ENCODE measurements at places on chromosomes 7 and 10.

- DNase-seq = peak; percentile 82
These were observed 3.8 kb downstream of the RTKN2 start for GRCh38 chr10:62264702-62265436.

GRCh38 chr10:61634746-61635145 lies 28.0 kb upstream of the CABCOCO1 start:
- no peak for DNase-seq

- no peak for DNase-seq
These were observed 44.7 kb downstream of the DNAJC12 start for GRCh38 chr10:67793313-67793712.

DNA sequence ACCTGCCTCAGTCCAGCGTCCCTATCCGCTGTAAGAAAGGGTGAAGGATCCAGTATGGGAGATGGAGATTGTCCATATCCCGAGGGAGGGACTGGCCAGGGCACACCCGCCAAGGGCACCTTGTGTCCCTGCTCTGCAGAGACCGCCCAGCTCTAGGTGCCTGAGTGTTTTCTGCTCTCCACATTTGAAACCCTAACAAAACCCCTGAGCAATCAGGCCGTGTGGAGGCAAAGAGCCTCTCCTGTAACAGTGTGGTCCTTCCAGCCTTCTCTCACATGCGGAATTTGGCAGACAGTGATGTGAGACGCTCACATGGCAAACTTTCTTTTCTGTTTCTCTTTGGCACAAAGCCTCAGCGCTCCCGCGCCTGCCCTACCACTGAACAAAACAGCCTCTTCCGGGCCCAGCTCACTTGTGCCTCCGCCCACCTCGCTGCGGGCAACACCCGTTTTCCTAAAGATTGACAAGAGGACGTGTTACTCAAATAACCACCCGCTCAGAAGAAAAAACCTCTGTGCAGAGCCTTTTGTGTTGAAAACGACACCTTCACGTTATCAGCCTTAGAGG lies 514.8 kb downstream of the DNAJB6 start:
- DNase-seq = no peak

DNA sequence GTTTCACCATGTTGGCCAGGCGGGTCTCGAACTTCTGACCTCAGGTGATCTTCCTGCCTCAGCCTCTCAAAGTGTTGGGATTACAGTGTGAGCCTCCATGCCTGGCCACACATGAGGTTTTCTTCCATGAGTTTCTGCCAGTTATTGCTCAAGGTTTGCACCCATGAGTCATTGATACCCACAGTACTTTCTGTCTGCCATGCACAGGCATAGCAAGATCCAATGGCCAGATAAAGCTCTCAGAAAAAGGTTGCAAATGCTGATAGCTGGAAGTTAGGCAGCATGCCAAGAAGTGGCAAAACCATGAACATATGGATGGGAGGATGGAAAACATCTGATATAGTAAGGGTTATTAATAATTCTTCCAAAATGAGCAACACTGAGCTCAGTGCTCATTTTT lies 298.7 kb upstream of the NRG3 start:
- DNase-seq = no peak

DNA sequence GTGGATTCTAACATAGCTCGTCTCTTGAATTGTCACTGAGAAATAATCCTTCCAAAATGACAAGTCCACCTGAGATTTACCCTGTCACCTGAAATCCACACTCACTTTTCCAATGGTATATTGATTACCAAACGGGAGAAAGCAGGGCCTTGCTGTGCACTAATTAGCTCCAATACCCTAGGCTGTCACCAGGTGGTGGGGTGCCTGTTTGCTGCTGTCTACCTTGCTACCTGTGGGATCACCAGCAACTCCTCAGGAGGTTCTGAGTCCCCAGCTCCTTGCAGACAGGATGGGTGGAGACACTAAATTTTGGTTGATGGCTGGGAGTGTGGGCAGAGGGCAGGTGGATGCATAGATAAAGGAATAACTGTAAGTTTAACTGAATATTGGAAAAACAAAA lies 237.2 kb upstream of the ZNF32 start:
- no peak for DNase-seq

Measured in dermis blood vessel endothelial cell (primary cell).